Cardiac fibroblast (primary cell): ENCODE measurements at places on chromosomes 7 and 10.

GRCh38 chr10:47278152-47278473 lies 21.9 kb upstream of the GDF10 start:
- no peak for DNase-seq

DNA sequence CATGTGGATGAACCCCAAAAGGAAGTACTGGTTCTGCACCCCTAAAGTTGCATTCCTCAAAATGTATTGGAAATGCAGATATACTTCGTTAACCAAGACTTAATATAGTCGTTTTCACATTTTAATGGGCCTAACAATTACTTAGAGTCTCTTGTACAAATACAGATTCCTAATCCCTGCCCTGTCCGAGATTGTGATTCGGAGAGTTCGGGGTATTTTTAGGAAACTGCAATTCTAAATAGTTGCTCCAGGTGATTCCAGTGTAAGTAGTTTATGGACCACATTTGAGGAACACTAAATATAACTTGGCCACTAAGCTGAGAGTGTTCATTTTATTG lies 830 bp downstream of the TRUB1 start:
- DNase-seq, result no peak

- DNase-seq, result no peak
Measured at GRCh38 chr10:629186-629998, 60.1 kb downstream of the DIP2C start.

- no peak for DNase-seq
Measured at GRCh38 chr7:77422500-77422899, 6.4 kb upstream of the GSAP start.

GRCh38 chr10:127813290-127813689 lies 76.3 kb downstream of the FOXI2 start:
- peak; percentile 5 for DNase-seq

GRCh38 chr10:132479024-132479602 lies 58.5 kb upstream of the INPP5A start:
- DNase-seq, result no peak

DNA sequence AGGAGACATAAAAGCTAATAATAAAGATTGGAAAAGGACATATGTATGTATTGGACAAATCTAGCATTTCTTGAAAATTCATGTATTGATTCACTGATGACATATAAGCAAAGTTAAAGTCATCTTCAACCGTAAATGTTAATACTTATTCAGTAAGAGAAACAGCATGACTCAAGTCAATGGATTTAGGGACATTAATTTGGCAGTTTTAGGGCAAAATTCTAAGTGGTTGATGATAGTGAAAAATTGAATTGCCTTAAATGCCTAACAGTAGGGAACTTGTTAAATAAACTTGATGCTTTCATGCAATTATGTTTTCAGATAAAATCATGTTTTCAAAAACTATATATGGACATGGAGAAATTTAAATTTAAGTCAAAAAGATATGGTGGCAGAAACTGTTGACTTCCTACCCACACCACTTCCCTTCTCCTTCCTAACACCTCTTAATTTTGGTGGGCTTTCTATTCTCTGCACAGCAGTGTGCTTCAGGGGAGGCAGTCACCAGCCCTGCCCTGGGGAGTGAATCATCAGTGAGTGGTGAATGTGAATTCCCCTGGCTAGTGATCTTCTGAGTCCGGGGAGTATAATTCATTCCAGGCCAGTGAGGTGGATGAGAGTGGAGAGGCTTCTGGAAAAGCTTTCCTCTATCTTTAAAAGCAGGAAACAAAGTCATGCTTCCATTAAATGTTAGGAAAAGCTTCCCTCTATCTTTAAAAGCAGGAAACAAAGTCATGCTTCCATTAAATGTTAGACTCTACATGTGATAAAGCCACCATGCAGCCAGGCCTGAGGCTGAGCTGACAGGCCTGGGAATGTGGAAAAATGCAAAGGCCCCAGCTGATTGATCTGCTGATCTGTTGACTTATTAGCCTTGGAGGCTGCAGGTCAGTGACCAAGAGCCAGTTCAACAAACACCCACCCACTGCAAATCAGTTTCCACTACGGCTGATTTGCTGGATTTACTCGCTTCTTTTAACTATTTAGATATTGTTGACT lies 25.2 kb upstream of the ITGB1 start:
- DNase-seq, result peak; percentile 85

- DNase-seq, result no peak
Measured at GRCh38 chr7:156020566-156020965, 208.3 kb upstream of the SHH start.

GRCh38 chr7:106061301-106061979 lies 50.7 kb downstream of the SYPL1 start:
- no peak for DNase-seq

DNA sequence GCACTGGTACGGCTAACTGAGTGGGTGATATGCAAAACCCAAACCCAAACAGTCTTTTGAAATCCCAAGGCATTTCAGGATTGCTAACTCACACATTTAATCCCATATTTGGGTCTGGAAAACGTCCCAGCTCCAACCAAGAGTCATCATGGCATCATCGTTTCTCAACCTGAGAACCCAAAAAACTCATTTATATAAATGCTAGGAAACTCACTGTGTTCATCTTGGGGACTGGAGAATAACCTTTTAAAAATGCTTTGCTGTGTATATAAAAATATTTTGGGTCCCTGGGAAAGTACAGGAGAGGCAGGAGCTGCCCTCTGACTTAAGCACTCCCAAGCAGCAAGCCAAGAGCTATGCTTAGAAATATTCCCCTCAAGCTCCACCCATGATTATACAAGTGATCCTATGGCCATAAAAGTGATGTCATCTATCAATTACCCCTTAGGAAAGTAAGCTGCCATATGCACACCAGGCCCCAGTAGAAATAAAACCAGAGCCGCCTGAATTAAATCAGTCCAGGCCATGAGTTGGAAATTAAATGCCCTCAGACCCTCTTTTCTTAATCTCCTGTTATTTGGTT lies 352.1 kb downstream of the FRMD4A start:
- peak; percentile 85 for DNase-seq

DNA sequence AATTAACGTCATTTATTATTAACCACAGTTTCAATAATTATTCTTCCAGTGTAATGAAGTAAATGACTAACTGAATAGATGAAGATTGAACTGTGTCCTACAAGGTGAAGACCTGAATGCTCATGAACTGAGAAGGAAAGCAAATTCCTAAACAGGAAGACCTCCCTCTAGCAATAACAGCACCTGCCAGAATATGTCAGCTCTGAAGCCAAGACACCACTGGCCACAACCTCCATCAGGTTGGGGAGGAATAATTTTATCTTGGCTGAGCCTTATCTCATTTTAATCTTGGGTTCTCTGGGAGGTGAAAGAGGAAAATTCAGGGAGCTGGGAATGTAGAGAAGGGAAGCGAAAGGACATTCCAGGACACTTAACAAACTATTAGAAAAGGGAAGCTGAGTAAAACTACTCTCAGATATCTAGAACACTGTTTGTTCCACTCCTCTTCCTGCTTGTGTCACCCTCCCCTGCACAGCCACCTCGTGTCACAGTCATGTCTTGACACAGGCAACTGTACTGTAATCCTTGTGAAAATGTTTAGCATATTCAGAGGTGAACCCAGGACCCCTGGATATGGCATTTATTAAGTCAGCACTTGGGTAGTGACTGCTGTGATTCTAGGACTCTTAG lies 4.6 kb upstream of the SLC13A1 start:
- no peak for DNase-seq

GRCh38 chr10:31457858-31458257 lies 138.8 kb downstream of the ZEB1 start:
- DNase-seq, result no peak

GRCh38 chr10:29270883-29271282 lies 18.0 kb upstream of the LYZL1 start:
- no peak for DNase-seq

GRCh38 chr10:79627075-79627474 lies 16.3 kb downstream of the SFTPA1 start:
- DNase-seq, result no peak

DNA sequence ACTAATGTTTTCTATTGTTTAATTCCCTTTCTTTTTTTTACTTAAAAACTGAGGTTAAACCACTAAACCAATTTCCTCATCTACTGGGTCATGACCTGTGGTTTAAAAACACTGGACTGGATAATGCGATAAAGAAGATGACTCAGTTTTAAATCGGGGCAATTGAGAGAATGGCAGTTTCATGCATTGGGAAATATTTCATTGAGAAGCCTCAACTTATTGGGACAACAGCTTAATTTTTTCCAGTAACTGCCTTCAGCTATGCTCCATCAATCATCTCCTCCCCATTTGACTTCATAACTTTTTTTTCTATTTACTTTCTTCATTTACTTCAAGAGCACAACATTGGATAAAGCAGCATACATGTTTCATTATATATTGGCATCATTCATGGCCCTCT lies 61.8 kb upstream of the MET start:
- DNase-seq, result peak; percentile 73

DNA sequence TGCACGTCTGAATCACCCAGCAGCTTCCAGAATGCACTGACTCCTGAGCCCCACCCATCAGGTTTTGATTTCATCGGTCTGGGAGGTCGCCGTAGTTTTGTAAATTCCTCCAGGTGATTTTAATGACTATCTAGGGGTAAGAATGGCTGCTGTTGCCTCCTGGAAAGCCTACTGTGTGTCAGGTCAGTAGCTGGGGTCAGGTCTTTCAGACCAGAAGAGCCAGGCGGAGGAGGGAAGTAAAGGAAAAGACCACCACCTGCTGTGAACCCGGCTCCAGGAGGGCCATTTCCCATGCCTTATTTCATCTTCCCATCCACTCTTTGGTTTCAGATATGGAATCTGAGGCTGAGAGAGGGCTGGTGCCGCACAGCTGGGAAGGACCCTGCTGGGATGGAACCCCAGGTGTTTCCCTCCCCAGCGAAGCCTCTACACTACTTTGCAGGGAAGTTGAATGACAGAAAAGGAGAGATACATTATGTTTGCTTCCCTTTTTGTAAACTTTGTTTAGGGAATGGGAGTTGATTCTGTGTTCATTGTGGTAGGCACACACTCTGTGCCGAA lies 19.8 kb downstream of the ADAMTS14 start:
- DNase-seq, result no peak

DNA sequence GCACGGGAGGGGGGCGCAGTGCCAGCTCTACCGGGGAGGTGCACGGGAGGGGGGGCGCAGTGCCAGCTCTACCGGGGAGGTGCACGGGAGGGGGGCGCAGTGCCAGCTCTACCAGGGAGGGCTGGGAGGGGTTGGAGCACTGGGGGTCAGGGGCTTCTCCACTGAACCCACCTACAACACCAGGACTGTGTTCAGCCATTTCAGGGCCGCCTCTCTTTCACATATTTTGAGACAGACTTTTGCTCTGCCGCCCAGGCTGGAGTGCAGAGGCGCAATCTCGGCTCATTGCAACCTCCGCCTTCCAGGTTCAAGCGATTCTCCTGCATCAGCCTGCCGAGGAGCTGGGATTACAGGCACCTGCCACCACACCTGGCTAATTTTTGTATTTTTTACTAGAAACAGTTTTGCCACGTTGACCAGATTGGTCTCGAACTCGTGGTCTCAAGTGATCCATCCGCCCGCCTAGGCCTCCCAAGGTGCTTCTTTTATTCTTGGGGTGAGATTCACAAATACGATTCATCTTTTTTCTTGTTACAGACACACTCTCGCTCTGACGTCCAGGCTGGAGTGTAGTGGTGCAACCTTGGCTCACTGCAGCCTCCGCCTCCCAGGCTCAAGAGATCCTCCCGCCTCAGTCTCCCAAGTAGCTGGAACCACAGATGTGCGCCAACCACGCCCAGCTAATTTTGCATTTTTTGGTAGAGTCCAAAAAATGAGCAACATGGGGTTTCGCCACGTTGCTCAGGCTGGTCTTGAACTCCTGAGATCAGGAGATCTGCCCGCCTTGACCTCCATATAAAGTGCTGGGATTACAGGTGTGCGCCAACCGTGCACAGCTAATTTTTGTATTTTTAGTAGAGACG lies 37.0 kb downstream of the ADAP1 start:
- no peak for DNase-seq

DNA sequence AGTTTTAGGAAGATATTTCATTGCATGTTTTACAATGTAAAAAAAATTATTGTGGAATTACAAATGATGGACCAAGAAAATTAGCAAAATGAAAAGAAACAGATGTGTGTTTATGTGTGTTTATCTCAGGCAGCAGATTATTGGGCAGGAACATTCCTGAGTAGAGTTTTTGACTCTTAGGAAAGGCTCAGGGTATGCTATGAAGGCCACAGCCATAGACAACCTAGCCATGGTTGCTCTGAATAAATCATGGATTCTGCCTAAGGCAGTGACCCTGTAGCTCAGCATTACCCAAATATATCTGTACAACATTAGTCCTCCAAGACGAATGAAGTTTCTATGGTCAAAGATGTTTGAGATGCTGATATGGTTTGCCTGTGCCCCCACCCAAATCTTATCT lies 298.3 kb downstream of the PTEN start:
- no peak for DNase-seq

GRCh38 chr7:21200503-21200902 lies 227.4 kb upstream of the SP4 start:
- DNase-seq, result no peak

DNA sequence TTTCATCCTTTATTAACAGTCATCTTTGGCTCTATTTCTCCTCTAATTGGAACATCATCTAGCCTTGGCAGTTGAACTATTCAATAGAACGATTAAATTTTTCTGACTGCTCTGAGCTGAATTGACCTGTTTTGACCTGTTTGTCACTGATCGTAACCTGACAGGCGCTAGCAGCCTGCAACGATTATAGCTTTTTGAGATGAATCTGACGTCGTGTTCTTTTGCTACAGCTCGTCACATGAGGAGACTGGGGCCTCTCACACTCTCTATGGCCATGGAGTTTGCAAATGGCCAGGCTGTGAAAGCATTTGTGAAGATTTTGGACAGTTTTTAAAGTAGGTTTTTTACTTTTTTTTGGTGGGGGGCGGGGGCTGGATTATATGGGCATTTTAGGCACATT lies 229.8 kb downstream of the FOXP2 start:
- no peak for DNase-seq

DNA sequence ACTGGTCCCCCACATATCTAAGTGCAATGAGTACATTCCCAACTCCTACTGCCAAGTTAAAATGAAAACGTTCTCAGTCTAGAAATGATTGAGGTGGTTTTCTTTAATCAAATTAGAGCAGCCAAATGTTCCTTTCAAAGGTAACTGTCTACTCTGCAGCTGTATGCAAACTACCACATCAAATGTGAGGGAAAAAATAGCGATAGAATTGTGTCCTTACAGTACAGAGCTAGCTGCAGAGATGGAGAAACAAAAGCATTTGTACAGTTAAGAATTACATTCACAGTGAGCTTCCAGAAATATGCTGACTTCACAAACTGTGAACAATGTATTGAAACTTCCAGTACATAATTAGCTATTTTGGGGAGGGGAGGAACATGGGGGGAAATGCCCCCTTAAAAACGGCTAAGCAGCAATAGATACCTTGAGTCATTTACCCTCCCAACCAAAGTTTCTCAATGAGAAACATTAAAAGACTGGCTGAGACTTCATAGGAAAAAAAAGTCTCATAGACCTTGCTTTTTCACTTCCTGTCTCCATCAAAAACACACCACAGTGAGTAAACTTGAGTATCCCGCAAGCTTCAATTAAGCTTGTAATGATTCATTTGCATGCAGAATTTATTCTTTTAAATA lies 22.9 kb downstream of the CDK6 start:
- DNase-seq, result peak; percentile 50

- DNase-seq, result peak; percentile 20
Measured at GRCh38 chr7:106485031-106485551, 175.9 kb downstream of the CCDC71L start.
